DMS79 treated with DMSO at 0.1 percent for 48 hours (cell line): ENCODE measurements at places on chromosomes 7 and 10.

- DNase-seq: no peak
Measured at GRCh38 chr10:132066186-132066585, 440 bp downstream of the JAKMIP3 start.

DNA sequence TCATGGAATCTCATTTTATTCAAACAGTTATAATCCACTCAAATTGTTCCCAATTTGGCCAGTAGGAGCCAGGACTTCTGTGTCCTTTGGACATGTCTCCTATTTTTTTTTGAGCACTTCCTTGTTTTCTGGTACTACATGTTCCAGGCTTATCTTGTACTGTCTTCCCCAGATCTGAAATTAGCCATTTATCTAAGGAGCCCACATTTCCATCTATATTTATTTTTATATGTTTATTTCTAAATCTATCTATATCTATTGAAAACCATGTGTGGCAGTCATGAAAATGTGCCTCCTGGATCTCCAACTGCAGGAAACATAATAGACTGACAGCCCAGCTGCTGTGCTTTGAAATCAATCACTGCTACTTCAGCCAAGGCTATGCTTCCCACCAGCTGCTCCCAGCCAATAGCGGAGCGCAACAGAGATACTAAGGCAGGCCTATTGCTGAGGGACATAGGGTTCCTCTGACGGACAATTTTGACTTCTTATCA lies 147.1 kb downstream of the LRRC4 start:
- DNase-seq: no peak

DNA sequence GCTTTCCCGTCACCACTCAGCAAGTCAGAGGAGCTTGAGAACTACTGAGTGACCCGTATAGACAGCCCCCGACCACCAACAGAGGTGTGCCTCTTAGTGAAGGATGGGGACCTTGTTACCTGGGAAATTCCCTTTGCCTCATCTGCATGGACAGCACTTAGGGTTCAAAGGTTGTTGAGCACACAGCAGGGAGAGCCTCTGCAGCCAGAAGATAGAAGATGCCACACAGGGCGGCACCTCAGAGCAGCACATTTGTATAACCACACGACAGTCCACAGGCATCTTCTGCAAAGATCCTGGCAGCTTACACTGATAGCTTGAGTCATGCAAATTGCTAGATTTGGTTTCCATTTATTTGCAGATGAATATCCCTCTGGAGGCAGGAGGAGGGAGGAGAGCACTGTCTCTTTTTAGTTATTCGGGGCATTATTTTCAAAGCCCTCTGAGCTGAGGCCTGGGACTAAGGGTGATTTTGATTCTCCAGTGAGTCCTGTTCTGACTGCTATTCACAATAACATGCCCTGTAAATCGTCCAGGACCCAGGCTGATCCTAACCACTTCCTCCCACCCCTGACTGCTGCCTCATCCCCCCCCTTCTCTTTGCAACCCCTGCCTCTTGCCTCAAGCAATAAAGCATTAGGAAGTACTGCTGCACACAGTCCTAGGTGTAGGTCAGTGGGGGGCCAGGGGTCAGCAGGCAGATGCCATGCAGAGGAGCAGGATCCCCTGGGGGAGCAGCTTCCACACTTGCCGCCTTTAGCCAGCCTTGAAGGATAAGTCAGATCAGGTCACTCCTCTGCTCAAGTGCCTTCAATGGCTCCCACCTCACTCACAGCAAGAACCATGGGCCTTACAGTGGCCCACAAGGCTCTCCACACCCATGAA lies 24.6 kb upstream of the INMT start:
- no peak for DNase-seq

DNA sequence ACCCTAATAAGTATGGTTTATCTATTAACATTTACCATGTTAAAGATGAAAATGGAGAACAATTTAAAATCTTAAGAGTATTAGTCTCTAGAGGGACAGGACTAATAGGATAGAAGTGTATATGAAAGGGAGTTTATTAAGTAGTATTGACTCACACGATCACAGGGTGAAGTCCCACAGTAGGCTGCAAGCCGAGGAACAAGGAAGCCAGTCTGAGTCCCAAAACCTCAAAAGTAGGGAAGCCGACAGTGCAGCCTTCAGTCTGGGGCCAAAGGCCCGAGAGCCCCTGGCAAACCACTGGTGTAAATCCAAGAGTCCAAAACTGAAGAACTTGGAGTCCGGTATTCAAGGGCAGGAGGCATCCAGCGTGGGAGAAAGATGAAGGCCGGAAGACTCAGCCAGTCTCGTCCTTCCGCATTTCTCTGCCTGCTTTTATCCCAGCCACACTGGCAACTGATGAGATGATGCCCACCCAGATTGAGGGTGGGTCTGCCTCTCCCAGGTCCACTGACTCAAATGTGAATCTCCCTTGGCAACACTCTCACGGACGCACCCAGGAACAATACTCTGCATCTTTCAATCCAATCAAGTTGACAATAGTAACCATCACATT lies 140.8 kb upstream of the FAM20C start:
- DNase-seq: no peak

- DNase-seq: no peak
Measured at GRCh38 chr7:132759482-132760243, 183.4 kb upstream of the PLXNA4 start.

GRCh38 chr10:95560278-95561176 lies 644 bp downstream of the SORBS1 start:
- peak; percentile 3 for DNase-seq

GRCh38 chr7:92609921-92610518 lies 19.8 kb upstream of the FAM133B start:
- DNase-seq: no peak

DNA sequence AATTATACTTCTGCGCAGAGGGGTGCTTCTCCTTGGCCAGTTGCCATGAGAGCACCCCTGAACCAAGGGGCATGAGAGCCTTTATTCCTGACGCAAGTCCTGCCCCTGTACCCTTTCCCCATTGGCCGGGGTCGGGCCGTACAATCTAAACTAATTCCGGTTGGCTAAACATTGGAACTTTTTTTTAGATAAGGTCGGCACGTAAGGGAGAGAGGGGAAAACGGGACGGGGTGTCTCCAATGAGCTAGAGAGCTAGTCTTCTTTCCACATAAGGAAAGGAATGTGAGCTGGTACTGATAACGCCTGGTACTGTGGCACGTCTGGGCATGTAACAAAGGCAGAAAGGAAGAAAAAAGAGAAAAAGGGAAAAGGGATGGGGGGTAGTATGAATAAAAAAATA lies 96.9 kb downstream of the CD36 start:
- no peak for DNase-seq
